Natural killer cell (primary cell): ENCODE measurements at places on chromosomes 6 and 20.

DNA sequence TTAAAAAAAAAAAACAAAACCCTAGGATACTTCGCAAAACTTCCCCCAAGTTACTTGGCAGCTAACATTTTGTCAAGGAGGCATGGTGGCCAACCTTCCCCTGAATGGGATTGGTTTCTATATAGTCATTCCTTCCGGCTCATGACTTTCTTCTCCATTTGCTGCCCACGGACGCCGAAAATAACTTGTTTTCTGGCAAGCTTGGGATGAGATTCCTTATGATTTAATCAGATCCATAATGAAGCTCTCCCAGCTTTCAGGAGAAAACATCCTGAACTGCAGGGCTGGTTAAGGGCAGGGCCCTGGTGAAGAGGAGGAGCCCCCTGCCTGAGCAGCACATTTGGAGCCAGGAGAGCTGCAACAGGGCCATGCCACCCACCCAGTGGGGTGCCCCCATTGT lies 49.9 kb downstream of the PPP1R16B start:
- DNase-seq: no peak

GRCh38 chr6:38039502-38039901 lies 220.0 kb downstream of the ZFAND3 start:
- DNase-seq: no peak

- no peak for DNase-seq
These were observed 65.3 kb upstream of the SMIM8 start for GRCh38 chr6:87257046-87257445.

DNA sequence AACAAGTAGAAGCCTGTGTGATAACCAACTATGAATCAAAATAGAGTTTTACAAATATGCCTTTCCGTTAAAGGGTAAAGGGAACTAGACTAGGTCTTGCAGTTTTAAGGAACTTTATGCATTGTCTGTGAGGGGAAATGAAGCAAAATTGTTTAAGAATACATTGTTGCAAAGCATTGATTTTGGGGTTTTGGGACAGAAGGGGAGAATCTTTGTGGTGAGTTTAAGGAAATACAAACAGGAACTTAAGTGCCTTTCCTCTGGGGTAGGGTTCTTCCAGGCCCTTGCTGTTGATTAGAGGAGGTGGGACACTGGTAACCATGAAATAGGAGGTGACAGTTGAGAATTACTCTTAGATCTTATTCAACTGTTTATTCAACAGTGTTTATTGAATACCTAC lies 4.7 kb downstream of the MAPK14 start:
- no peak for DNase-seq

GRCh38 chr6:136604928-136605510 lies 54.8 kb upstream of the MAP7 start:
- no peak for DNase-seq
